ENCODE measurements at places on chromosomes 16 and 17.

DNA sequence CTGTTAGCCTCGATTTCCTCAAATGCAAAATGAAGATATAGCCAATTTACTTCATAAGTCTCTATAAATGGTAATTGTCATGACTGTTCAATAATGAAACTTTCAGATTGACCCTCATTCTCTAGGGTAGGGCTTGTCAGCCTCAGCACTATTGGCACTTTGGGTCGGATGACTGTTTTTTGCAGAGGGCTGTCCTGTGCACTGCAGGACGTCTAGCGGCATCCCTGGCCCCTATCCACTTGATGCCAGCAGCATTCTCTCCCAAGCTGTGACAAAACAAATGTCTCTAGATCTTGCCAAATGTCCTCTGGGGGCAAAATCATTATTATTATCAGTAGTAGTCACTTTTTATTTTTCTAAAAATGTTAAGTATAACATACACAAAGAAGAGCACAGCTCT lies 24.6 kb downstream of the CDH11 start:
- DNase-seq: no peak

GRCh38 chr17:31404028-31404949 lies 12.8 kb downstream of the RAB11FIP4 start:
- DNase-seq: no peak

- DNase-seq: peak; percentile 75
Measured at GRCh38 chr17:68599091-68599490, 2.1 kb downstream of the FAM20A start.

DNA sequence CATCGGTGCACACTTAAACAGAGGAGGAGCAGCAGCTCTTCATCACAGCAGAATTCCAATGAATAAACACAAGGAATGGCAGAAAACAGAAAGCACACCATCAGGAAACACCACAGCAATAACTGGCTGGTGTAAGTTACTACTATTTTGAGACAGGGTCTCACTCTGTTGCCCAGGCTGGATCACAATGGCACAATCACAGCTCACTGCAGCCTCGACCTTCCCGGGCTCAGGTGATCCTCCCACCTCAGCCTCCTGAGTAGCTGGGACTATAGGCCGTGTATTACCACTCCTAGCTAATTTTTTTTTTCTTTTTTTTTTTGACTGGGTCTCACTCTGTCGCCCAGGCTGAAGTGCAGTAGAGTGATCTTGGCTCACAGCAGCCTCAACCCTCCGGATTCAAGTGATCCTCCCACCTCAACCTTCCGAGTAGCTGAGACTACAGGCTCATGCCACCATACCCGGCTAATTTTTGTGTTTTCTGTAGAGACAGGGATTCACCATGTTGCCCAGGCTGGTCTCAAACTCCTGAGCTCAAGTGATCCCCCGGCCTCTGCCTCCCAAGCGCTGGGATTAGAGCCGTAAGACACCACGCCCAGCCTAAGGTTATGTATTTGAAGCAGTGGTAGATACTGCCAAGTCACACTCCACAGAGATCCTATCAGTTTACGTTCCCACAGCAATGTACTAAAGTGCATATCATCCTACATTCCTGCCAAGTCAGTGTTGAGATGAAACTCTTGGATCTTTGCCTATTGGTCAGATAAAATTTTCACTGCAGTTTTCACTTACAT lies 20.7 kb downstream of the TRAP1 start:
- DNase-seq: no peak

- peak; percentile 90 for DNase-seq
Measured at GRCh38 chr16:89257757-89258465, 40.4 kb downstream of the ZNF778 start.

DNA sequence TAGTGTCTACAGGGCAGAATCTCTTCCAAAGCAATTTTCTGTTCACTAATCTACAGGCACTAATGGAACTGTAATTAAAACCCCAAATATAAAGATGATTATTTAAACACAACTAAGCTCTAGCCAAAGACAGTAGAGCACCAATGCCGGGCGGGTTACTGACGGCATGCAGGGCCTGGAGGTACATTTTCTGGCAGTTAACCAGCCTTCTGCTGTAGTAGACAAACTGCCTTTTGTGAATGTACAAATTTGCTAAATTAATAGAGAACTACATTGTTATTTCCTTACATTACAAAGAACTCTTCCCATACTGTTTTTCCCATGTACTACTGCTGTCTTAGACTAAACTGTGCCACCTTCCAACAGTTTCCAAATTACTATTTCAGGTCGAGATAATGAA lies 107.8 kb downstream of the TRIM37 start:
- no peak for DNase-seq

DNA sequence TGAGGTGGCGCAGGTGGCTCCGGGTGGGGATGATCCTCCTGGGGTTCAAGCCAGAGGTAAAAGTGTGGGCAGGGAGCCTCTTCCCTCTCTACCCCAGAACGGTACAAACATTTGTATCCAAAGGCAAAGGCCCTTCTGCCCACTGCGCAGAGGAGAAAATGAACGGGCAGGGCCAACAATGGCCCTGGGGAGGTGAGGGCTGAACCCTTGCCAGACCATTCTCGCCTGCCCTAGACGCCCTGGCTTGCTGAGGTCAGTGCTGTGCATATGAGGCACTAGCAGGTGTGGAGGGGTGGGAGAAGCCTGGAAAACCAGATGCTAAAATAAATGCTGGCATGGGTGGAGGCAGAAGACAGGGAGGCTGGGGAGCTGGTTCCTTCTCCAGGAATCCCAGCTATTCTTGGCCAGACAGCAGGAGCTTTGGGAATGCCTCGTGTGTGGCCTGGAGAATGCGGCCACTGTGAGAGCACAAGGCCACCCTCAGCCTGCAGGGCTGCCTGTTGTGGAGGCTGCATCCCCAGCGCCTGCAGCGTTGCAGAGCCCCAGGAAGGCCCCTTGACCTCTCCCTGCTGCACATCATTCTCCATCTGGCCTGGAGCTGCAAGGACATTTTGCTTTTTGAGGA lies 4.5 kb downstream of the C17orf50 start:
- no peak for DNase-seq

GRCh38 chr16:11145173-11145818 lies 110.7 kb downstream of the SOCS1 start:
- no peak for DNase-seq

DNA sequence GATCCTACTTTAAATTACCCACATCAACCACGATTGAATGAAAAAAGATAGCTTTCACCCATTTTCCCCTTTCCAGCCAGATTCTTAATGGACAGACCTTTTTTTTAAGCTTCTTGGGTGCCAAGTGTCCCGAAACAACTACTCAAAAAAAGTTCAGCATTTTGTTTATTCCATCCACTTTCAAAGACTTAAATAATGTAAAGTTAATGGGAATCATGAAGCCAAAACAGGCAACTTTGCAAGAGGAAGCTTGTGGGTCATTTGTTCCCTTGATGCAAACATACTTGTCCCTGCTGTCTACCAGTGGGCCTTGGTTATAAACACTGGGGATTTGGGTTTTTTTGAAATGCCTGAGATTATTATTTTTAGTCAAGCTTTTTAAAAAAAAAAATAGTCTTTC lies 414.0 kb upstream of the PSMD7 start:
- DNase-seq: no peak

DNA sequence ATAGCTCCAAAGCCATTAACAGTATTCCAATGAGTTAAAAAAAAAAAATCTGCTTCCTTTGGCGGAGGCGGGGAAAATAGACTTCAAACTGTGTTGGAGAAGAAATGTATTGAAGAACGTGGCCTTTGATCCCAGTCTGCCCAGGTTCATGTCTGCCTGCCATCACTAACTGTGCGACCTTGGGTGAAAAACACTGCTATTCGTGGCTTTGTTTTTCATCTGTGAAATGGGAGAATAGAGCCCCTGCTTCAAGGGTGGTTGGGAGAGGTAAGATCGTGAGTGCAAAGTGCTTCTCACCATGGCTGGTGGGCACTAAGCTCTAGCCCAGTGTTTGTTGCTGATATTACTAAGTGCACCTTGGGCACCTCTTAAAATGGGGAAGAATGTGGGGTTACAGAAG lies 69.5 kb downstream of the VPS35L start:
- no peak for DNase-seq

GRCh38 chr16:2467528-2468232 lies 3.4 kb upstream of the NTN3 start:
- no peak for DNase-seq

DNA sequence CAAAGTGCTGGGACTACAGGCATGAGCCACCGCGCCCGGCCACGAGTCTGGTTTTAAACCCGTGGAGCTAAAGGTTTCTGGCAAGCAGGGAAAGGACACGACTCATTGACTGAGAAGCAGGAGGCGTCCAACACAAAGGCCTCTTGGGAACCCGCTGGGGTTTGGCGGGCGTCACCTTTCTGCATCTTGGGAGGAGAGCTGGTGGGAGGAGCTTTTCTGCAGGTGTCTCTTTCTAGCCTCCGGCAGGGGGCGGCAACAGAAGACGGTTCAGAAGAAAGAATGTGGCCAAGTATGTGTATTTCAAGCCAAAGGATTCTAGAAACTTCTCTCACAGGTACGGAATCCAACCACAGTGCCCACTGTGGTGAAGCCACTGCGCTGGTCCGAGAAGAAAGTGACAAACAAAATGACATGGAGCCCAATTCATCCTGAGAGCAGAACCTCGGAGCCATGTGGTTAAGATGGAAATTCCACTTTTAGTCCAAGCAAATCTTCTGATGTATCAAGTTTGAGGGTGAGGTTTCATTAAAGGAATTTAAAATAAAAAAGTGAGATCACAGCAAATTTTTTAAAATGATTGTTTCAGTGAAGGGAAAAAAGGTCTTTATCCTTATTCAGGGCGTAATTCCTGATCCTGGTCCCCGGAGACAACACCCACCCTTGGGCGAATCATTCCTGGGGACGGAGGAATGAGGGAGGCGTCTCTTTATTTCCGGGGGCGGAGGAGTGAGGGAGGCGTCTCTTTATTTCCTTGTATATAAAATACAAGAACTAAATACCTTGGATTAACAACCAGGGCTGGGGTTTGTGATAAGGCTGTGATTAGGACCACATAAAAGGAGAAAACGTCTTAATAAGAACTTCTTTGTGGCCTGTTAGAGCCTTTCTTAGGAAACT lies 97.6 kb downstream of the MRM3 start:
- DNase-seq: peak; percentile 33

DNA sequence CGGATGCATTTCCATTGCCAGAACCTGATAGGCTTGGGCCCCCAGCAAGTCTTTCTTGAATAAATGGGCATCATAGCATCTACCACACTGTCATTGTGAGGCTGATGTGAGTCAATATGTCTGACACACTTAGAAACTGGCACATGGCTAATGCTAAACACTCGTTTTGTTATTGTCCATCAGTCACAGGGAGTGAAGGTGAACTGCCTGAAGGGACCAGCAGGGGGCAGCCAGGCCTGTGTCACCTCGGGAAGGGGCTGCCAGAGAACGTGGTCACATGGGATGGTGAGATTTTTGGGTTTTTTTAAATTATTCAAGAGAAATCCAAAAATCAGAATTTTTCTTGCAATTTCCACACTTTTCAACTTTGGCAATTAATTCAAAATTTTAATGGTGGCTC lies 831 bp upstream of the RCVRN start:
- DNase-seq: peak; percentile 36

DNA sequence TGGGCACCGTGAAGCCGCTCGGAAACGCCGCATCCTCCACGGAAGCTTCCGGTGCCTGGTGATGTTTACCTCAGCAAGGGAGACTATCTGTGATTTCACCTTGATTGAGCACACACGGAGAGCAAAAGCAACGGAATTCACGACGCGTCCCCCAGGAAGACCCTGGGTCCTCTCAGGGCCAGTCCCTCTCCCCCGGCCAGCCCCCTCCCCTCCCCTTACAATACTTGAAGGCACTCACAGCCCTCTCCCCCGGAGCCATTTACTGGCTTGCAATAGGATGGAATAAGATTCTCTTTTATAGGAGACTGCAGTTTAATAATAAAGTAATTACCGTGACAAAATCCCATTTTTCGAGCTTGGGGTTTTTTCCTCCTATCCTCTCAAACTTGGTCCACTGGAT lies 104.7 kb downstream of the ENGASE start:
- no peak for DNase-seq

GRCh38 chr16:59305850-59306249 lies 571.7 kb upstream of the GOT2 start:
- no peak for DNase-seq

GRCh38 chr16:58516768-58517107 lies 1.4 kb downstream of the SETD6 start:
- DNase-seq: no peak

GRCh38 chr17:32311028-32311536 lies 30.9 kb downstream of the C17orf75 start:
- no peak for DNase-seq

DNA sequence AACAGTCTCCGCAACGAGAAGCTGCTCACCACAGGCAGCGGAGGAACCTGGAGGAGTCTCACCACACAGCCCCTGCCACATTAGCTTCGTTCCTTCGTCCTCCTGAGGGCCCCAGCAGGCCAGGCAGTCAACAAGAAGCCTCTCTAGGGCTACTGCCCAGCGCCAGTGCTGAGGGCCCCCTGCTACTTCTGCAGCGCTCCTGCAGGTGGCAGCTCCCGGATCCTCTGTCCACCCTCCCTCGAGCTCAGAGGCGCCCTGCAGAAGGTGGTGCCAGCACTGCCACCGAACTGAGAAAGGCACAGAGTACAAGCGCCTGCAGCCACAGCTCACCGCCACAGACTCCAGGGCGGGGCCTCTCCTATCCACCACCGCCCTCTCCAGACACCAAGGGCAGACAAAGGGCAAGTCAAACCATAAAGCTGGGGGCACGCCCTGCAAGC lies 27.3 kb downstream of the KDM8 start:
- DNase-seq: no peak

- no peak for DNase-seq
Measured at GRCh38 chr17:41657176-41657754, 31.4 kb upstream of the EIF1 start.

DNA sequence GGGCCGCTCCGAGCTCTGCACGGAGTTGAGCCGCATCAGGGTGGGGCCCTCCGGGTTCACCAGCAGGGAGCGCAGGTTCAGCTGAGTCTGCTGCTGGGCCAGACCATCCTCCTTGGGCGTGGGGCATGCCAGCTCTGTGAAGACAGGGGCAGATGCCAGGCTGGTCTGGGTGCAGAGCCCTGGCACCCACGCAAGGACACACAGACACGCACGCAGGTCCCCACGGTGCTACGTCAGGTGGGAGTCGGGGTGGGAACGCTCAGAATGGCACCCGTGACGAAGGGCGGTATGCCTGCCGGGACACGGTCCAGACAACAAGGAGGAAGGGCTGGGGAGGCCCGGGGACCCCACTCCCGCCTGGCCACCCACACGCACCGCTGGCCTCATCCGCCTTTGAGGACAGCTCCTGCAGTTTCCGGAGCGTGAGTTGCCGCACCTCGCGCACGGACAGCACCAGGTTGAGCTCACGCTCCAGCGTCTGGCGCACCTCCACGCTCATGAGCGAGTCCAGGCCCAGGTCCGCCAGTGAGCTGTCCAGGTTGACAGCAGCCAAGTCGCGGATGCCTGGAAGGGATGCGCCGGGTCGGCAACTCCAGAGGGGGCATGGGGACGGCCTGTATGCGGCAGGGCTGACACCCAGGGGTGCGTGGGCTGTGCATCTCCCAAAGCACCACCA lies 15.3 kb upstream of the DUS1L start:
- DNase-seq: no peak

GRCh38 chr16:67250045-67250327 lies 1.2 kb downstream of the SLC9A5 start:
- no peak for DNase-seq
